ENCODE measurements at places on chromosomes 16 and 17.
A peak's percentile ranks its signal among the peaks of the same experiment; 100 is the strongest.

DNA sequence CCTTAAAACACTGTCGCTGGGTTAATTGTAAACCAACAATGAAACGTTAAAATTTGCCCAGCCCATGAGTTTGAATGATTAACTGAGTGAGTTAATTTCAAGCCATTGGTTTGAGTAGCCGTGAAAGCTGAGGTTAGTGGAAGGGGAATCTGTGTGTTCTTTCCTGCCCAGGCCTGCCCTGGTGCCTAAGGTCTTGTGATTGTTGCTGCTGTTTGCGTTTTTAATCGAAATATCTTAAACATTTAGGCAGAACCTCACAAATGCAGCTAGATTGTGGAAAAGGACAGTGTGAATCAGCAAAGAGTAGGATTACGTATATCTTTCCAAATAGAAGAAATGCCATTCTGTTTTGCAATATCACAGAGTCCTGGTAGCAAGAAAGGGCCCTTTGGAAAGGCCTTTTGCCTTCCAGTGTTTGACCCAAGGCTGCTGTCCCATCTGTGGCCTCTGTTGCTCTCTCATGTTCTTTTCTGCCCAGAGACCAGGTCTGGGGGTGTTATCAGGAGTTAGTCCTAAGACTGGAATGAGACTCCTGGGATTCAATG lies 113.8 kb downstream of the MSI2 start:
- no peak for DNase-seq

GRCh38 chr16:52568983-52569690 lies 22.2 kb upstream of the TOX3 start:
- DNase-seq: no peak

- DNase-seq: no peak
Measured at GRCh38 chr17:41655611-41656111, 31.3 kb upstream of the KRT17 start.

- DNase-seq: no peak
Measured at GRCh38 chr16:1101573-1102332, 5.7 kb upstream of the C1QTNF8 start.

DNA sequence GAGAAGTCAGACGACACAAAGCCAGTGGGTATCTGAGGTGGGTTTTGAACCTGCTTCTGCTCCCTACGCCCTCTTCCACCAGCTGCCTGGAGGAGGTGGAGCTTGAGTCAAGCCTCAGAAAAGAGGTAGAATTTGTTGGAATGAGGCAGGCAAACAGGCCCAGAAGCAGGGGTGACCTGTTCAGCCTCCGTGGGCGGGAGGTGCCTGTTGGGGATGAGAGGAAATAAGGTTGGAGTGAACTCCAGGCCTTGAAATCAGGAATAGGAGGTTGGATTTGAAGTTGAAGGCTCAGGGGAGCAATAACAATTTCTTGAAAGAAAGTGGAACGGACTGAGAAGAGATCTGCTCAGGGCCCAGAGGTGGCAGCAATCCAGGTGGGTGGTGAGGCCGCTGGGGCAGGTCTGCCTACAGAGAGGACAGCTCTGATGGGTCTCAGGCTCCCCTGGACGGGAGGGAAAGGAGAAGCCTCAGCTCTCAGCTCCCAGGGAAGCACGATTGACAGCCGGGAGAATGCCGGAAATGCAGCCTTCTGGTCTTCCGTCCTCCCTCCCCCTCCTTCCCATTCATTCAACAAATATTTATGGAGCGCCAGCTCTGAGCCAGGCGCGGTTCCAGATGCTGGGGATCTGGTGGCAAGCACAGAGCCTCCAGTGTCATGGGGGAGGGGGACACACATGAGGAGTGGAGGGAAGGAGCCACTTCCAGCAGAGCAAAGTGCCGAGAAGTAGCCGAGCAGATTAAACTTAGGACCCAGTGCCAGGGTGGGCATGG lies 61.9 kb upstream of the CIBAR2 start:
- DNase-seq: no peak

- DNase-seq: no peak
Measured at GRCh38 chr17:32903774-32904673, 23.9 kb upstream of the TMEM98 start.

GRCh38 chr16:5789033-5789432 lies 691.4 kb upstream of the EEF2KMT start:
- no peak for DNase-seq

DNA sequence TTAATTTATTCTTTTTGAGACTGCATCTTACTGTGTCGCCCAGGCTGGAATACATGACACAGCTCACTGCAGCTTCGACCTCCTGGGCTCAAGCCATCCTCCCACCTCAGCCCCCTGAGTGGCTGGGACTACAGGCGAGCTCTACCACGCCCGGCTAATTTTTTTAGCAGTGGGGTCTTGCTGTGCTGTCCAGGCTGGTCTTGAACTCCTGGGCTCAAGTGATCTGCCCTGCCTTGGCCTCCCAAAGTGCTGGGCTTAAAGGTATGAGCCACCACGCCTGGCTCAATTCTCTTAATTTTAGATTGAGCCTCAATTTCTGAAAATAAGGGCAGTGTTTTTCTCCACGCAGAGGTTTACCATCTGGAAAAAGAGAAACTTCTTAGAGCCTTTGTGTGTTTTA lies 41.1 kb downstream of the ZNF750 start:
- DNase-seq: no peak

DNA sequence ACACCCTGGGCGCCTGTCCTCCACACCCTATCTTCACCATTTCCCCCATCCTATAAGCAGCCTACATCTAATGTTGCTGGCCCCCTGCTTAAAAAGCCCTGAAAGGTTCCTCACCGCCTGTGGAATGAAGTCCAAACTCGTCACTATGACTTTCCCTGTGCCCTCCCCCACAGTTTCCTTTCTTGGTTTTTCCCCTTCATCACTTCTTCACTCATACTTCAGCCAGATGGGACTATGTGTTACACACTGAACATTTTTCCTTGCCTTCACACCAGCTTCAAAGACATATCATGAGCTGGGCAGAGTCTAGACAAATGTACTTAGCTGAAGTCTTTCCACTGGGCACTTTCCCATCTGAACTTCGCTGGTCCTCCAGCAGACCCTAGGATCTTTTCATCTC lies 1.5 kb upstream of the MARCHF10 start:
- DNase-seq: no peak

- no peak for DNase-seq
Measured at GRCh38 chr17:66438101-66438500, 135.7 kb downstream of the PRKCA start.

DNA sequence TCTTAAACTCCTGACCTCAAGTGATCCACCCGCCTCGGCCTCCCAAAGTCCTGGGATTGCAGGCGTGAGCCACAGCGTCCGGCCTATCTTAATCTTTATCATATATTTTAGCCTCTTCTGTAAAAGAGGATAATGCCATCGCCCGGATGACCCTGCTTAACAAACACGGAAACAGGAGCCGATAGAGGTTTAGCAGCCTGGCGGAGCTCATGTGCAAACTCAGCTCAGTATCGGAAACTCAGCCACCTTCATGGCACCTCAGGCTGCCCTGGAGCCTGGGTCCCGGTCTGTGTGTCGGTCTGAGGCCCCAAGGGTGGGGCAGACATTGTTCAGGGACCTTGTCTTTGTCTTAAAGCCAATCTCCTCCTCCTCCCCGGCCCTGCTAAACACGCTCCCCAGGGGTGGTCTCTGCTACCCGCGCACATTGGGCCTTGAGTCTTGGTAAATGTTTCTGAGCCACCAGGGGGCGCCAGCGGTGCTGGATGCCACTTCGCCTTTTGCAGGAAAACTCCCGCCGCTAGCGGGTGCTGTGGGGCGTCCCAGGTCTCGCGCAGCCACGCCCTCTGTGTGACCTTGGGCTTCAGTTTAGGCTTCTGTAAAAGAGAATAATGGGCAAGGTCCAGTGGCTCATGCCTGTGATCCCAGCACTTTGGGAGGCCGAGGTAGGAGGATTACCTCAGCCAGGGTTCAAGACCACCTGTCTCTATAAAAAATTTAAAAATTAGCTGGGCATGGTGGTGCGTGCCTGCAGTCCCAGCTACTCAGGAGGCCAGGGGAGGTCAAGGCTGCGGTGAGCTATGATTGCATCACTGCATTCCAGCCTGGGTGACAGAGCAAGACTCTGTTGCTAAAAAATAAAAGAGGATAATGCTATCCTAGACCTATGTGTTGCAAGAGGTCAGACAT lies 2.7 kb downstream of the CETP start:
- DNase-seq: peak; percentile 94

DNA sequence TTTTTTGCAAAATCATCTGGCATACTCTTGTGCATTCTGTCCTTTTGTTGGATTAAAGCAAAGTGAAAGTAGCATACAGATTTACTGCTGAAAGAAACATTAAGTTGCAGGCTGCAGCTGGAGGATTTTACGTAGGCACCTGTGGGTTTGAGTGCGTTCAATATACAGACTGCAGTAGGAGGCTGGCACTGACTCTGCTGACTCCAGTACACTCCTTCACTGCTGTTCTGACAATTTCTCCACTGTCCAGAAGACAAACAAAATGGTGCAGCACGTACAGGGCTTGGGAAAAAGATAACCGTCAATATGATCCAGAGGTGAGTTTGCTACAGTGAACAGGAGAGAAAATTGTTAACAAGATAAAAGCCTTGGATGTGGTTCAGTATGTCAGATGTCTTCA lies 73.3 kb downstream of the TANC2 start:
- no peak for DNase-seq

GRCh38 chr16:78458588-78458987 lies 359.1 kb downstream of the WWOX start:
- DNase-seq: no peak

GRCh38 chr17:55002458-55002857 lies 33.9 kb downstream of the STXBP4 start:
- DNase-seq: no peak

GRCh38 chr16:78127130-78127529 lies 27.7 kb downstream of the WWOX start:
- DNase-seq: no peak

- no peak for DNase-seq
Measured at GRCh38 chr17:6110088-6110487, 39.9 kb downstream of the WSCD1 start.

DNA sequence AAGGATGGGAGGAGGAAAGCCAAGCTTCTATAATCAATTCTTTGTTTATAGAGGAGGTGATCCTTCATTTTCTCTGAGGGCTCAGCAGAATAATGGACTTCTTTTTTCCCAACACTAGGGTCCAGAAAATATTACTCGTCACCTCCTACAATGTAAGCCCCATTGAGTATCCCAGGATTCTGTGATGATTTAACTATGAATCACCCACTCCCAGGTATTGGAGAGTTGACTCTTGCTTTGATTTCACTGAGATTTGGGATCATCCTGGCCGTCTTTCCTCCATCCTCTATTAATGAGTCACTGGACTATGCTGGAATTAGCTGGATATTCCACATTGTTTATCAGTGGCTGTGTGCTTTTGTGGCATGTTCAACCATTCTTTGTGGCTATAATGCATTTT lies 452.0 kb downstream of the NPIPA7 start:
- no peak for DNase-seq

DNA sequence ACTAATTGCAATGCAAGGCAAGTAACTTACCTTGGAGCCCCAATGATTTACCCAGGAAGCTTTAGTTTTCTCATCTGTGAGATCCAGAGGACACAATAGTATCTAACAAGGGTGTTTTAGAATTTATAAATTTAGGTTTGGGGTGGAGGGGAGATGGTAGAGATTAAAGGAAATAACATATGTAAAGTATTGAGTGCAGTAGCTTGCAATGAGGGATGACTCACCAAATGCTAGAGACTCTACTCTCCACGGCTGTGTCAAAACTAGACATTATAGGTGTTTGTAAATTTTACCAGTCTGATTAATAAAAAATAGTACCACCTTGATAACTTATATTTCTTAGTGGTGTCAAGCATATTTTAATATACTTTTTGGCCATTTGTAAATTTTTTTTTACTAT lies 3.7 kb upstream of the ABCA9 start:
- no peak for DNase-seq

- no peak for DNase-seq
Measured at GRCh38 chr17:2937331-2938003, 125.9 kb downstream of the OR1D5 start.

DNA sequence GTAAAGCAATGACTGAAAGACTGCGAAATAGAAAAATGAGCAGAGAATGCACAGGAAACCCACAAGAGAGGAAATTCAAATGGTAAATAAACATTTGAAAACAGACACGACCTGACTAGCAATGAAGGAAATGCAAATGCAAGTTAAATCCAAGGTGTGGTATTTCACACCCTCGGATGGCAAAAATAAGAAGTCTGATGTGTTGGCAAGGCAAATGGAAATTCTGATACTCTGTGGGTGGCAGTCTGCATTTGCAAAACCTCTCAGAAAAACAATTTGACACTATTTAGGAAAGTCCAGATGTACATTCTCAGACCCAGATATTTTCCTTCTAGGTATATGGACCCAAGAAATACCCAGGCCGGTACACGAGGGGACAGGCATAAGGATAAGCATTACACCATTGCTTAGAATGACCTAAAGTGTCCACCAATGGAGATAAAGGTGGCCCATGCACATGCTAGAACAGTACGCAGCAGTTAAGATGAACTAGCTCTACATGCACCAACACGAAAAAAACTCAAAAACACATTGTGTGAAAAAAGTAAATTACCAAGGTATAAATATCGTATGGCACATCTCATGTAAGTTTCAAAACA lies 116.7 kb downstream of the GAS7 start:
- DNase-seq: no peak

DNA sequence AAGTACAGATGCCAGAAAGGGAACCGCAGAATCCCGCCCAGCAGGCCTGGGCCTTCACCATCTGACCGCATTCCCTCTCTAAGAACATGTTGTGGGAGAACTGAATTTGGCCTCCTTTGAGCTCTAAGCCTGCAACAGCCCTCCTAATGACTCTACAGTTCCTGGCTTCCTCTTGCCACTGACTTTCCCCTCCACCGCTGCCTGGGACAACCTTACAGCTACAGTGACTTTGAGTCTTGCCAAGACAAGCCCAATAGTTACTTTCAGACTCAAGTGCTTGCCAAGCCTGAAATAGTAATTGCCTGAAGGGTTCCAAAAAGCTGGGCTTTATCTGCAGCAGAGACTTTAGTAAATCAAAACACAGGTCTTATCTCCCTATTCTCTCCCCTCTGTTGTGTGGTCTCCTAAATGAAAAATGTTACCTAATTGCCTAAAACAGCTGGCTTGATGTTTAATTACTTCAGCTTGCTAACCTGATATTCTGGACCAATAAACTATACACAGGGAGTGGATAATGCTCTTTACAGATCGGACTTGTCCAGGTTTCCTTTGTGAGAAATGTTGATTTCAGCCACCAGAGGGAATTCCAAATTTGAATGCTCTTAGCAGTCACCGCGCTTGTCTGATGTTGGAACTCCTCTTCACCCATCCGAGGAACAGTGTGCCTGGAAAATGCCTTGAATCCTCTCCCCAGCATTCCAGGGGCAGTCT lies 85.1 kb upstream of the TBX2 start:
- no peak for DNase-seq

DNA sequence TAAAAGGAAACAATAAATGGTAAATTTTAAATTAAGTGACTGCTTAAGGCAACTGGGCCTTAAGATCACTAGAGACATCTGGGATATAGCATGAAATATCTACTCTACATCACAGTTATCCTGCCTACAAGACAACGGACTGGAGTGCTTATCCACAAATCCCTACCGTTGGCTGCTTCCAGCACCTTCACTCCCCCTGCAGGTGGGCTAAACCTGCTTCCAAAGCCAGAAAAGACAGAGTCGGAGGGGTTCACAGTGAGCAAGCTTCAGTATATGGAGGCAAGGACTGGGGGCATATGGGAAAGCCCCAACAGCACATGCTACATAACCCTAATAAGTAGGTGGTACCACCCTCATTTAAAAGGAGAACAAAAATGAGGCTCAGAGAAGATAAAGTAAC lies 45.3 kb downstream of the GRIN2A start:
- DNase-seq: no peak
